DND-41 (cell line): ENCODE measurements at places on chromosomes 3 and 15.

GRCh38 chr3:137201066-137201465, 243.3 kb downstream of the IL20RB start:
- DNase-seq = no peak

DNA sequence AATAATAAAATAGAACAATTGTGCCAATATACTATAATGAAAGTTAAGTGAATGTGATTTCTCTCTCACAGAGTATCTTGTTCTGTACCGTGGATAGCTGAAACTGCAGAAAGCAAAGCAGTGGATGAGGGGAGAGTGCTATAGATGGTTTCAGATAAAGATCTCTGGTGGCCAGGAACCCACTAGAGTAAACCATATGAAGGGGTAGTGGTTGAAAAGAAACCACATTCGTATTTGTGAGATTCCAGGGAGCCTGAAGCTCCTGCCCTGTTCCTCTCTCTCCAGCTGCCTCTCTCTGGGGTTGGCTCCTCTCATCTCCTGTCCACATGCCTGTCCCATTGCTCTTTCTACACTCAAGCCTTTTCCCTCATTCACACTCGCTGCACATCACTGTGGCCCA, 8.9 kb downstream of the ABHD17C start:
- DNase-seq = no peak

GRCh38 chr3:128760042-128760441, 34.1 kb downstream of the RAB7A start:
- DNase-seq = no peak

- DNase-seq = no peak
Measured at GRCh38 chr15:59166601-59167265, 39.9 kb upstream of the LDHAL6B start.
